Dermis blood vessel endothelial cell (primary cell): ENCODE measurements at places on chromosomes 11 and 22. TPM values are rescaled to one million over a fixed set of nuclear protein-coding genes. Genes with fewer than 3 reads are reported as not detected.
A peak's percentile ranks its signal among the peaks of the same experiment; 100 is the strongest.

GRCh38 chr11:93552874-93553273, 9.7 kb upstream of the SMCO4 start:
- DNase-seq = no peak

MS4A4A gene
- not detected in 2 replicates for total RNA-seq

DNA sequence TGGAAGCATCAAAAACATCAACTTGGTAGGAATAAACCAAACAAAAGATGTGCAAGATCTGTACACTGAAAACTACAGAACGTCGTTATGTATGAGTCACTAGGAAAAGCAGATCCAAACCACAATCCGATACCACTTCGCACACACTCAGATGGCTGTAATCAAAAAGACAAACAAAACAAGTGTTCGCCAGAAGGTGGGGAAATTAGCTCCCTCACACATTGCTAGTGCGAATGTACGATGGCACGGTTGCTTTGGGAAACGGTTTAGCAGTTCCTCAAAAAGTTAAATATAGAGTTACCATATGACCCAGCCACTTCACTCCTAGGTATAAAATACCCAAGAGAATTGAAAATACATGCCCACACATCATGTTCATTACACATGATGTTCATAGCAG, 14.8 kb upstream of the CARD10 start:
- DNase-seq = peak; percentile 55

DNA sequence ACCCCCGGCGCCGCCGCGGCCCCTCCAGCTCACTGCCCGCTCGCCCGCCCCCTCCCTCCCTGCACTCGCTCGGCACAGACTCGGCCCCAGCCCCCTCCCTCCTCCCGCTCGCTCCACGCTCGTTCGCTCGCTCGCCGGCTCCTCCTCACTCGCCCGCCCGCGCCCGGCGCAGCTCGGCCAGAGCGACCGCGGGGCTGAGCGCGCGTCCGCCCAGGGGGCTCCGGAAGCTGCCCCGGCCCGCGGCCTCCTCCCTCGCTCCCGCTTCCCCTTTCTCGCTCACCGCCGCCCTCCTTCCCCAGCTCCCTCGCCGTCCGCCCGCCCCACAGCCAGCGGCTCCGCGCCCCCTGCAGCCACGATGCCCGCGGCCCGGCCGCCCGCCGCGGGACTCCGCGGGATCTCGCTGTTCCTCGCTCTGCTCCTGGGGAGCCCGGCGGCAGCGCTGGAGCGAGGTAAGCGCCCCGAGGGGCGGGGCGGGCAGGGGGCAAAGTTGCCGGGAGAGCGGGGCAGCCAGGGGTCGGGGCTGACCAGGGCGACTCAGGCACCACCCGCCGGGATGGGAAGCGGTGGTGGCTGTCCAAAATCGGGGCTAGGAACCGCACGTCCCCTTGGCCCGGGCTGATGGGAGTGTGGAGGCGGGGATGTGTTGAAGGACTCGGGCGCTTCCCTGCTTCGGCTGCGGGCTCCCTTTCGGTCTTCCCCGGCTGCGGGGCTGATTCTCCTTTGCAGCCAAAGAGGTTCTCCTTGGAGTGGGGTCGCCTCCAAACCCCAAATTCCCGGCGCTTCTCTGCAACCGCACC, at the start of gene SEZ6L:
Gene SEZ6L, plus strand, starts transcription at position 148 of the 797 bp plus-strand sequence. Its CDS starts 208 bp downstream, at position 356.
- no peak for DNase-seq

DNA sequence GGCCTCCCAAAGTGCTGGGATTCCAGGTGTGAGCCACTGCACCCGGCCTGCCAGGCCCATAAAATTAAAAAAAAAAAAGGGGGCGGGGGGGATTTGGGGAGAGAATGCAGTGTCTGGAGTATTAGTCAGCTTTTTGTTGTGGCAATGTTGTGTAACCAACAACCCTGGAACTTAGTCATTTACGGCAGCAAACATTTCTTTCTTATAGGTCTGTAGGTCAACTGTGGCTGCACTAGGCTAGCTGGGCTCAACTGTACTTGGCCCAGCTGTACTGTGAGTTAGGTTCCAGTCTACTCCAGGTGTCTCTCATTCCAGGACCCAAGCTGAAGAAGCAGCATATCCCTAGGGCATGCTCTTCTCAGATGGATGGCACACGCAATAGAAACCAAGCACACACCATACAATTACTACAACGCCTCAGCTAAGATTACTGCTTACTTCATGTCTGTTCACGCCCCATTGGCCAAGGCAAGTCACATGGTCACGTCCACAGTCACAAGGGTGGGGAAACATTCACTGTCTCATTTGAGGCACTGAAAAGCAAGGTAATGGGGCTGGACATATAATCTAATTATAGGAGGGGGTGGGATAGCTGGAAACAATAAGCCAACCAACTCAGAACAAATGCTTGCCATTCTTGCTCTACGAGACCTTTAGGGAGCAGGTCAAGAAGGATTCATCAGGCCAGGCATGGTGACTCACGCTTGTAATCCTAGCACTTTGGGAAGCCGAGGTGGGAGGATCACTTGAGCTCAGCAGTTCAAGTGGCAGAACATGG, 10.4 kb upstream of the SPINDOC start:
- DNase-seq = no peak

DNA sequence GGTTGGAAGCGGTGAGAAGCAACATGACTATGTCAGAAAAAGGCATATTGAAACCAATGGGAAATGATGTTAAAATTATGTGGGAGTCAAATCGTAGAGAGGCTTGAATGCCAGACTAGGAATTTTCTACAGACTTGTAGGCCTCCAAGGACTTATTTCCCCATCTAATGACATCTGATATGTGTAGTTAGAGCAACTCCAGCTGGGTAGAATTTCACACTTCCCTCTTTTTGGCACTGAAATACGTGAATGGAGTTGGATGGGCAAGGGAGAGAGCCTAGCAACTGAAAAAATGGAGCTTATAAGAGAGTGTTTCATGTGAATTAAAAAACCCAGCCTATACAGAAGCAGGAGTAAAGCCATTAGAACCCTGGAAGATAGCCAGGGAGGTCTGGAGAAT, 304.2 kb downstream of the INSC start:
- no peak for DNase-seq

GAS2 gene
- total RNA-seq = 0.56 and 1.7 TPM in 2 replicates

DNA sequence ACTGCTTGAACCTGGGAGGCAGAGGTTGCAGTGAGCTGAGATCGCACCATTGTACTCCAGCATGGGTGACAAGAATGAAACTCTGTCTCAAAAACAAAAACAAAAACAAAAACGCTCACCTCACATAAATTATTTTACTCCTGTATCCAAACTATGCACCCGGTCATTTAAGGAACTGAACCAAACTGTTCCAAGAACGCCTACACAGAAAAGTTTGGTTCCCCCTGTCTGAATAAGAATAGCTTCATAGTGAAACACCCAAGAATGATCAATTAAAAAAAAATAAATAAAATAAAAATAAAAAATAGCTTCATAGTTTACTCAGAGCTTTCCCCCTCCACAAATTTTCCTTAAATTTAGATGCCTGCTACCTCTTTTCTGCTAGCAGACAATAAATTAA, 13.7 kb downstream of the NUP98 start:
- DNase-seq = no peak

DNA sequence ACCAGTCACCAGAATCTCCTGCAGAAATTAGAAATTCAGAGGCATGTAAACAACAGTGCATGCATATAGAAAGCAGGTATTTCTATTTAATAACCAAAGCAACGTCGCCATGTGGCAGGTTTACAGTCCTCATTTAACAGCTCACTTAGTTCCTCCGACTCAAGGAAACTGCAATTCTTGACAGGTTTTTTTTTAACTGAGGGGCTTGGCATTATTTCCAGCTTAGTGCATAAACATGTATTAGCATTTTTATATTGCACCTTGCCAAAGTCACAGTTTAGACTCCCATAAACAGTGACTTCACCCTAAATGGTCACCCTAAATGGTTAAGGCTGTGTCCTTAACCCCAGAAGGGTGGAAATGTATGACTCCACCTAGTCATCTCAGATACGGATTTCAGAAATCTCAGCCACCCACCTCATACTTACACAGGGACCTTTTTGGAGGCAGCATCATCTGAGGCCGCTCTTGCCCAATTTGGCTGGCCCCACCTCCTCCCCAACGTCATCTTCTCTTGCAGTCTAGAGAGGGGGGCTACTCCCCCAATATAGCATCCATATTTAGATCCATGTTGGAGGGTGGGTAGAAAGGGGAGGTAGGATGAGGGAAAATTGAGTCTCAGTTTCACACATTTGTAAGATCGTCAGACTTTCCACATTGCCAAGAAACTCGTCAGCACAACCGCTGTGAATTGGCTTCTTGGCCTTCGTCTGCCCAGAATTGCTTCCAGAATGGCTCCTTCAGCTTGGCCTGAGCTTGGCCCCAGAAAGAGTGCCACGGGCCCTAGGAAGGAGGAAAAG, 31.8 kb upstream of the SLC35C1 start:
- no peak for DNase-seq

GRCh38 chr11:110564676-110565356, 135.1 kb downstream of the FDX1 start:
- no peak for DNase-seq

NCF4 gene
- total RNA-seq = 0.17 TPM in 1 of 2 replicates, not detected in the other

GRCh38 chr11:114171257-114172054, 111.9 kb downstream of the ZBTB16 start:
- peak; percentile 59 for DNase-seq

CECR2 gene
- total RNA-seq = 0.05 and 0.17 TPM in 2 replicates

PYGM gene
- 0.23 and 0.34 TPM in 2 replicates for total RNA-seq

DNA sequence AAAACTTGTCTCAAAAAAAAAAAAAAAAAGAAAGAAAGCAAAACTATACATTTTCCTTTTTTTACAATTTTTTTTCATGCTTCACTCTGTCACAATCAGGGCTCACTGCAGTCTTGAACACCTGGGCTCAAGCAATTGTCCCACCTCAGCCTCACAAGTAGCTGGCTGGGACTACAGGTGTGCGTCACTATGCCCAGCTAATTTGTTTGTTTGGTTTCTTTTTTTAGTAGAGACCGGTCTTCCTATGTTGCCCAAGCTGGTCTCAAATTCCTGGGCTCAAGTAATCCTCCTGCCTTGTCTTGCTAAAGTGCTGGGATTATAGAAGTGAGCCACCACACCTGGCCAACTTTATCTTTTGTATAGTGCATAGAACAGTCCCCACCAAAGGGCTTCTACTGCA, 15.0 kb upstream of the CXCR5 start:
- no peak for DNase-seq

GRCh38 chr22:17241576-17242330, 22.5 kb upstream of the ADA2 start:
- no peak for DNase-seq

KLHL35 gene
- 0.85 and 1.5 TPM in 2 replicates for total RNA-seq

HMGXB4 gene
- total RNA-seq = 13.4 and 16.8 TPM in 2 replicates

CDCA5 gene
- 4.4 and 17.5 TPM in 2 replicates for total RNA-seq

DNA sequence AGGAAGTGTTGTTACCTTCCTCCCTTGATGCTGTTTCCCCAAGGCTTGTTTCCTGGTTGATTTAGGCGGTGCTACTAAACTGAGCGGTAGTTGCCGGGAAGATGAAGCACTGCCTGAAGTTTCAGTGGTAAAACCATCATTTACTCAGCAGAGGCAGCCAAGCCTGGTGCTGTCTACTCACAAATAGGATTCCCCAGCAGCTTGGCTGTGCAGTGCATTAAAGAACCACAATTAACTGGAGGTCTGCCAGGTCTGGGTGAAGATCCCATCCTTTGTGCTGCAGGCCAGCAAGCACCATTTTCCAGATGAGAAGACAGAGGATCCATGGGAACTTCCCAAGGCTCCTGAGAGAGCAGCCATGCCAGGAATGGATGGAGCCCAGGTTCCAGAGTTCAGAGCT, 231.9 kb upstream of the E2F8 start:
- DNase-seq = peak; percentile 22

DNA sequence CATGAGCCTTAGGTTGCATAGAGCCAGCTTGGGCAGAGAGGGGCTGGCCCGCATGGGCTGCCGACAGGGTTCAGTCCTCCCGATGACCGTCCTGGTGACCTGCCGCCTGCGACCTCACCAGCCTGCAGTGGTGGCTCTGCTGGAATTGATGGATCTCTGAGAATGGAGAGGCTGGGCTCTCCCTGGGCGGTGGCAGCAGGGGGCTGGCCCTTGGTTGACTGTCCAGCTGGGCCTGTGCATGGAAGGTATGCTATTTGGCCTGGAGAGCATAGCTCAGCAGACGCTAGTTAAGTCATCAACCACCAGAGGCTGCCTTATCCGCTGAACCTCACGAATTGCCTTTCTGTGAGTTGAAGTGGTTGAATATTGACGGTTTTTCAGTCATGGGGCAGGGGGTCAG, 19.7 kb downstream of the GRAMD4 start:
- DNase-seq = no peak

DNA sequence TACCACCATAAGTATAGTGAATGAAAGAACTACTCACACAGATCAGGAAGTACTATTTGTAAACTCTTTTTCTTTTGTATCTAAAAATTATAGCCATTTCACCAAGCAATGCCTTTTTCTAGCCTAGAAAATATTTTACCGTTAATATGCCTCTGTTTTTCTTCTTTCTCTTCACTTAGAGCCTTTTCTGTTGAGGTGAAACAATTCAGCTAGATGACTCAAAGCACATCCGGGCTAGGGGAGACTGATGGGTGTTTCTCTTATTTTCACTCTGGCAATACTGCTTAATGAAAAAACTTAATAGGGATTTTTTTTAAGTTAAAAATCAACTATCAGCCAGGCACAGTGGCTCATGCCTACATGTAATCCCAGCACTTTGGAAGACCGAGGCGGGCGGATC, 93.3 kb downstream of the SGSM3 start:
- DNase-seq = peak; percentile 41

DNA sequence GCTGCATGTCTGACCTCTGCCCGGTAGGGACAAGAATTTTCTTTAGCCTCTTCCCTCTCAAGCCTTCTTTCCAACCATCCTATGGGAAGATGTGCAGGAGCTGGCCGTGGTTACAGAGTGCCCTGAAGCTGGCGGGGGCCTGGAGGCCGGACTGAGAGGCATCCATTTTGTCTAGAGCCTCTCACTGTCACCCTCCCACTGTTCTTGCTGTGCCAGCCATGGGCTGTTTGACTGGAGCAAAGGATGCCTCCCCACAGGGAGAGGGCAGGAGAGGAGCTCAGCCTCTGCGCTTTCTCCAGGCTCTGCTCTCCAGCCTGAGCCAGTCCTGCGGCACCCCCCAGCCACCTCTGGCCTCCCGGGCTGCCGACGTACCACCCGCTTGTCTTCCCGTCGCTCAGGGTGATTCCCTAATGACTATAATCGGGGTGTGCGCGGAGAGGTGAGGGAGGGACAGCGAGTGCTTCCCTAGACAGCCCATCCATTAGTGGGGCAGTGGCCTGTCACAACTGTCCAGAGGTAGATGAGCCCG, 123.8 kb downstream of the NECTIN1 start:
- DNase-seq = no peak

CRYBB2 gene
- not detected in 2 replicates for total RNA-seq

APOA4 gene
- total RNA-seq = not detected in 2 replicates

OR56A4 gene
- not detected in 2 replicates for total RNA-seq

YAP1 gene
- 84.2 and 85.0 TPM in 2 replicates for total RNA-seq
